ENCODE measurements at places on chromosomes 5 and 9.

DNA sequence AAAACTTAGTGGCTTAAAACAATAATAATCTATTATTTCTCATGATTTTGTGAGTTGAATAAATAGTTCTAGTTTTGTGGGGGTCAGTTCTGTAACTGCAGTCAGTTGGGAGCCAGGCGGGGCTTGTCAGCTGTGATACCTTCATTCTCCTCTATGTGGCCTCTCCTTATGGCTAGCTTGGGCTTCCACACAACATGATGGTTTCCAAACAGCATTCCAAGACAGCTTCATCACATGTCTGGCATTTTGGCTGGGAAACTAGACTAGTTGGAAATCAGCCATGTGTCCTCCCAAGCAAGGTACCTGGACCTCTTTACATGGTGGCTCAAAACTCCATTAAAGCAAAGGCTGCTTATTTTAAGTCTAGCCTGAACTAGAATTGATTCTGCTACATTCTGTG lies 61.4 kb upstream of the RANBP3L start:
- no peak for DNase-seq

DNA sequence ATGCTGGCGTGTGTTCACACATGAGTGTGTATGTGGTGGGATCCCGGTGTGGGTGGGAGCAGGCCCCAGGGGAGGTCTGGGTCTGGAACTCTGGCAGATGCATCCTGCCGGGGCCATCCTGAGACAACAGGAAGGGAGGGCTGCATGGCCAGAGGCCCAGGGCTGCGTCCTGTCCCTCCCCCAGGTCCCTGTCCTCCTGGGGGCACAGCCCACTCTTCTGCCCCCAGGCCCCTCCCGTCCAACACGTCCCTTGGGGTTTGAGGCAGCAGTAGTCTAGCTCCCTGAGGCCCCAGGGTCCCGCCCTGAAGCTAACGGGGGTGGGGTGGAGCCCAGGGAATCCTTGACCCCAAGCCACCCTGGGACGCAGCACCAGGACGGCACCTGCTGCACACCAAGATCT lies 16.6 kb downstream of the FLT4 start:
- DNase-seq = no peak

DNA sequence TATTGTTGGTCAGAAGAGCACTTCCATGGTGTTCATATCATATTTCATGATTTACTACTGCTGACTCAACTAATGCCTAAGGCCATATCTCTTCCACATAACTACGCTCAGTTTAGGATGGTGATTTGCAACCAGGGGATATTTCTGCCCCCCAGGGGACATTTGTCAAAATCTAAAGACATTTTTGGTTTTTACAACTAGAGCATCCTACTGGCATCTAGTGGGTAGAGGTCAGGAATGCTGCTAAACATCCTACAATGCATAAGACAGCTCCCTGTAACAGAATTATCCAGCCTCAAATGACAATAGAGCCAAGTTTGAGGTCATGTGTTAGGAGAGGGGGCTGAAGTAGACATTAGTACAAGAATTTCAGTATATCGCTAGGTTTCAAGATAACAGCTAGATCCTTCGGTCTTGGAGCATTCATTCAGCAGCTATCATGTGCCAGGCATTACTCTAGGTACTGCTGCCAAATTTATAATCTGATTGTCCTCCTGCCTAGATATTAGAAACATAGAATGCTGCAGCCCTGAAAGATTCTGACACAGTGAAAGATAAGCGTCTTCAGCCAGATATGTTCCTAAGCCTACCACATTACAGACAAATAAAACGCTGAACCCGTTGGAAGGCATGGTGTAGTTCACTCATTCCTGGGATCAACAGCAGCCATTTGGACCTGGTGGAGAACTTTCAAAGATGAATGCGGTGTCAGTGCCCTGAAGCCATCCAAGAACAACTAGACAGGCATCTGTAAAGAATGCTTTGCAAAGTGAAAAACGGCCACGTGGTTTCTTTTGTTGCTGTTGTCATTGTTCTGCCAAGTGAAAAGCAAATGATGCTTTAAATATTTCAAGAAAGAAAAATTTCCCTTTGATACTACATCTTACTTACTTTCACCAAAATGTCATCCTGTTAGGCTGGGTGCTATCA lies 55.5 kb upstream of the FST start:
- no peak for DNase-seq

DNA sequence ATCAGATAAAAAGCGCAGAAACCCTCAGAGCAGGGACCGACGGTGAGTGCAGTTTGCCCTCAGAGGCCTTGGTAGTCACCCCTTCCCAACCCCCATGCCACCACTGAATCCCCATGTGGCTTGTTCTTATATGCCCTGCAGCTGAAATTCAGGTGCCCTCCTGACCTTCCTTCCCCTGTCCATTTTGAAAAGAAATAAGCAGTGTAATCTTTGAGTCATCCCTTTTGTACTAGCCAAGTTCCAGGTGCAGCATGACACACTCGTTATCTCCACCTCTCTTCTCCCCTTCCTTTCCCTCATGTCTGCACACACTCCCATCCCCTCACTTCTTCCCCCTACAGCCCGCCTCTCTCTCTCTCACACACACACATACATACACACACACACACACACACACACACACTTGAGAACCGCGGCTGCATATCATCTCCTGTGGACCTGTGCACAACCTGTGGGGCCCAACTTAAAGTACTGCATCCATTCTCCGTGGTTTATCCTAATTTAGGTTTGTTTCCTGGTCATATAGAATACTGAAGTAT lies 53.1 kb downstream of the SYK start:
- DNase-seq = no peak

DNA sequence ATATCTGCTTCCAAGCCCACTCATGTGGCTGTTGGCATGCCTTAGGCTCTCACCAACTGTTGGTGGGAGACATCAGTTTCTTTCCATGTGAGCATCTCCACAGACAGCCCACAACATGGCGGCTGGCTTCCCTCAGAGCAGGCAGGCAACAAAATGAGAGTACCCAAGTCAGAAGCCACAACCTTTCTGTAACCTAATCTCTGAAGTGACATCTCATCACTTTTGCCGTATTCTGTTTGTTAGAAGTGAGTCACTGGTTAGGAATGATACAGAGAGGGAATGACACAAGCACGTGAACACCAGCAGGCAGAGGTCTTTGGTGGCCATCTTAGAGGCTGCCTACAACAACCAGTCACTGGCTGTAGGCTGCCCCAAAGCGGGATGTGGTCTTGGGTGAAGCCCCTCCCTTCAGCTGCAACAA lies 88.6 kb upstream of the RASGRF2 start:
- DNase-seq = no peak

DNA sequence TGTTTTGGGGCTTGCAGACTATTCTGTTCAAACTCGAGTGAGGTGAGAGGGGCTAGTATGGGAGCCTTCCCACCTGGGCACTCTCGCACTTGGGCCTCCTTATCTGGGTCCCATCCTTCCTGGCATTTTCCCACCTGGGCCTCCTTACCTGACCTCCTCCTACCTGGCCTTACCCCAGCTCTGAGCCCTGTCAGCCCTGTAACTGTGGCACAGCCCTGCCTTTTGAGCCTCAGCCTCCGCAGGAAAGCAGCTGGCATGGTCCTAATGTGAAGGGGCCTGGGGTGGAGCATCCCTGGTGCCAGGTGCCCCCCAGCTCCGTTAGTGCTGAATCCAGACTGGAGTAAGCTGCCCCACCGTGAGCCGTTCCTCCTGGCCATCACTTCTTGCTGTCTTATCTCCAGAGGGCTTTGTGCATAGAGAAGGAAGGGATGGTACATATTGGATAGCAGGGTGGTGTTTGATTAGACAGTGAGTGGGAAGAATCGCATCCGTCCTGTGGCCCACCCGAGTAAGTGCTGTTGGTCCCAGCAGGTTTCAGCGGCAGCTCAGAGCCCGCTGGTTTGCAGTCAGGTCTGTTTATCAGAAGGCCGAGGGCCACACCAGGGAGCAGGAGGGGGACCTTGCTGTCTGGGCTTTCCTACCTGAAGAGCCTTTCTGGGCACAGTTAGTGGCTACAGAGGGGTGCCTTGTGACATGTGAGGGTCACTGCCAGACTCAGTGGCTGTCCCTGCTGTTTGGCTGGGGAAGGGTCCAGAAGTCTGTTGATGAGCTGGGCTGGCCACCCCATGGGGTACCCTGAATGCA lies 76.5 kb downstream of the WNK2 start:
- DNase-seq = no peak

- no peak for DNase-seq
These were observed 181.7 kb upstream of the S1PR3 start for GRCh38 chr9:88809355-88810161.

DNA sequence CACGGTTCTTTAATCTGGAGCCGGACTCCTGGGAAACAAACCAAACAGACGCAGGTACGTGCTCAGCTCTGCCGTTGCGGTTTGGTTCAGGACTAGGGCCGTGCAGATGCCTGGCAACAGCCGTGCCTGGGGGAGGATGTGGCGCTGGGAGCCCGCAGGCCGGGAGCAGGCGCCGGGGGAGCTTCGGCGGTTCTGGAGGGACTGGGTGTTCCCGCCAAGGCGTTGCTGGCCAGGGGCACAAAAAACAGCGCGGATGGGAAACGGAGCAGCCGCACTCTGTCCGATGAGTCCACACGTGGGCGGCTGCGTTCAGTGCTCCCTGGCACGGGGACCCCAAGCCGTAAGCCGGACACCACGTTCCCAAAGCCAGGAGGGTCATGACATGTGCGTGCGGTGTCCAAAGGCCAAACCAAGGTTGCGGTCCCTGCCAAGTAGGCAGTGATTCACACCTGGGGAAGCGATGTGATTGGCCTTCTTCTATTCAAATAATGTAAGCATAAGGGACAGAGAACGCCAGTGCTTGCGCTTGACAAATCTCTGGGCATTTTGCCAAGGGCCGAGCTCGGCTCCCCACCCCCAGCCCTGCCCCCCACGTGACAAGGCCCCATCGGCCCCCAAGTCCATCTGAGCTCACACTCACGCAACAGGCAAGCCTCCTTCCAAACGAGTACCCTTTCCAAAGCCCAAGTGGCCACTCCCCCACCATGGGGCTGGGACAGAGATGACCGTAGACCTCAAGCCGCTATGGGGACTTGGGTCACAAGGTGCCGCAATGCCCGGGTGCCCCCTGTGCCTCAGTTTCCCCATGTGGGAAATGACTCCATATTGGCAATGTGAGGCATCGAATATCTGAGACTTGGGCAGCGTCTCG lies 49.7 kb upstream of the NKD2 start:
- DNase-seq = peak; percentile 83

Data from NCI-H748 treated with DMSO at 0.1 percent for 48 hours (cell line).